ENCODE measurements at places on chromosomes 16 and 17.
A peak's percentile ranks its signal among the peaks of the same experiment; 100 is the strongest.

GRCh38 chr17:3859940-3860339 lies 13.9 kb upstream of the NCBP3 start:
- DNase-seq, result no peak

DNA sequence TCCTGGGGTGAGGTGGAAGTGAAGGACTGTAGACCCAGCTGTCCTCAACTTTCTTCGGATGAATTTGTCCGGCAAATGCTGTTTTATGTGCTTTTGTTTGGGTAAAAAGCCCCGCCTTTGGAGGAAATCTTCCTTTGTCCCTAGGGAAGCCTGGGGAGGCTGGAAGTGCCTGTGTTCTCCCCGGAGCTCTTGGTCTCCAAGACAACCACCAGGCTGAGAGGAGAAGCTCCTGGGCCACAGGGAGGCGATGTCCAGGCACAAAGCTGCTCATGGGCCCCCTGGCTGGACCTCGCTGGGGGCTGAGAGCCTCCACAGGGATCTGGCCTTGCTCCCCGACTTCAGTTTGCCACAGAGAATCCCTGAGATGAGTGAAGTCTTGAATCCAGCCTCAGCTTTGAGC lies 293.1 kb upstream of the N4BP1 start:
- no peak for DNase-seq

- no peak for DNase-seq
Measured at GRCh38 chr17:14690704-14691103, 389.8 kb downstream of the HS3ST3B1 start.

DNA sequence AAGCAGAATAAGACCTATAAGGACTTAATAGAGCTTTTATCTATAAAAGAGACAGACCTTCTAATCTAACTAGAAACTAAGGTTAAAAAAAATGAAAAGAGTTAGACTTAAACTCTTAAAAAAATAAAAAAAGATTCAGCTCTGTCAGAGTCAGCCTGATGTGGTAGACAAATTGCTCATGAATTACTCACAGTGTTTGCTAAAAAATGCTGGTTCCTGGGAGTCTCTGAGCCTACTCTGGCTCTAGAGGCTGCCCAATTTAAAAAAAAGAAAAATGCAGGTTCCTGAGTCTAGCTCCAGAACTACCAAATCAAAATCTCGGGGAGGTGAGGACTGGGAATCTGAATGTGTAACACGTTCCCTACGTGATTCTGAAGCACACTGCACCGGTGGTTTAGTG lies 18.1 kb downstream of the SOST start:
- no peak for DNase-seq

- peak; percentile 62 for DNase-seq
Measured at GRCh38 chr17:37553401-37553966, 55.7 kb downstream of the SYNRG start.

DNA sequence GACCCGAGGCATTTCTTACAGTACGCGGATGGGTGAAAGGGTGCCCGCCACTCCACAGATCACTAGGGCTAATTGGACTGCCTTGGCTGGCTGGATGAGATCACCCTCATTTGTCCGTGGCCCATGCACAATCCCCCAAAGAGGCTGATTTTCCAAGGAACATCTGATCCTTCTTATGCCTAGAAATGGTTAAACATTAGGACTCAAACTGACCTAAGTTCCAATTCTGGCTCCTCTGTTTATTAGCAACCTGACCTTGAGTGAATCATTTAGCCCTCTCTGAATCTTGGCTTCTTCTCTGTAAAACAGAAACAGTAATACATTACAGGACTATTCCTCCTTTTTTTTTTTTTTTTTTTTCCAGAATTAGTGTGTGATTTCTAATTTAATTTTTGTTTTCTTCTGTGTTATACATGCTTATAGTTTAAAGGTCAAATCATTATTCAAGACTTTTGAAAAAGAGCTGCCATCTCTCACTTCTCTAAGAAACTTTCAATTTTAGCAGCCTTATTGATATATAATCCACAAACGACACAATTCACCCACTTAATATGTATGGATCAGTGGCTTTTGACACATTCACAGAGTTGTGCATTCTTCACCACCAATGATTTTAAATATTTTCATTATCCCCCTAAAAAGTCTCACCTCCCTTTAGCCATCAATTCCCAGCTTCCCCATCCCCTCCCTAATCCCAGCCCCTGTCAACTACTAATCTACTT lies 45.4 kb upstream of the TMEM132E start:
- no peak for DNase-seq

GRCh38 chr16:87410530-87410929 lies 18.4 kb downstream of the MAP1LC3B start:
- no peak for DNase-seq

- DNase-seq, result no peak
Measured at GRCh38 chr17:77291591-77292386, 151.0 kb downstream of the SEC14L1 start.

GRCh38 chr16:49441366-49441780 lies 67.8 kb downstream of the C16orf78 start:
- DNase-seq, result no peak

DNA sequence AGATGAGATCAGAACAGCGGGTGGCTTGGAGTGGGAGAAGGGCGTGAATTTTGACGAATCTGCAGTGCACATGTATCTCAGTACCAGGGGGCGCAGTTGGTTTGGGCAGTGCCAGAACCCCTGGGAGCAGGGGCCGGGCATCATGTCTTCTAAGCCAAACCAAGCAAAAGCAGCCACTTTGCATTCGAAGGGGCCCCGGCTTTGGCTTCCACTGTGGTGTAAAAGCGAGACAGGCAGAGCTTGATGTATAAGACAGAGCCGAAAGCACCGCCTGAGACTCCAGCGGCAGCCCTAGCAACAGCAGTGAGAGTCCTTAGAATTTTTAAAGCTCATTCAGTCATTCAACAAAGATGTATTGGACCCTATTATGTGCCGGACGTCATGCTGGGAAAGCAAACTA lies 3.8 kb upstream of the XYLT1 start:
- DNase-seq, result no peak

DNA sequence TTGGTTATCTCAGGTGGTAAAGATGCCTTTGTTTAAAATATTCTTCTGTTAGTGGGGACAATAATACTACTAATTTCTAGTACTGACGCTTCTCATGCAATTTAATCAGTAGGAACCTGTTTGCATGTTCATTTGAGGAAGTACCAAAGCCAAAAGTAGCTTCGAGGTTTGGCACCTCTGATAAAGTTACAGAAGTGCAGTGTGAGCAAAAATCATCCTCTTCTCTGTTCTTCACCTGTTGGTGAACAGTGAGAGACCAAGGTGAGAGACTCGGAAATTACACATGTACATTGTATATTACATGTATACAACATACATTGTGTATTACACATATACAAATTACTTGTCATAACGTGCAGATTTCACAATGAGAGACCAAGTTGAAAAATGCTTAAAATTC lies 404.6 kb downstream of the MAF start:
- no peak for DNase-seq

DNA sequence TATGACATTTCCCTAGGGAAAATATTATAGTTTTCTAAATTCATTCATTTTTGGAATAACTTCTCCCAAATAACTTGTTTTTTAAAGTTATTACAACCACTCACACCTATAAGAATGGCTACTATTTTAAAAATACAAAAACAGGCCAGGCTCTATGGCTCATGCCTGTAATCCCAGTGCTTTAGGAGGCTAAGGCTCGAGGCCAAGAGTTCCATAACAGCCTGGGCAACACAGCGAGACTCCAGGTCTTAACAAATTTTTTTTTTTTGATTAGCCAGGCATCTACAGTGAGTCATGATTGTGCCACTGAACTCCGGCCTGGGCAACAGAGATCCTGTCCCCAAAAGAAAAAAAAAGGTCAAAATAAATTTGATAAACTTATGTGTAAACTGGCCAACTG lies 43.6 kb upstream of the YPEL2 start:
- DNase-seq, result no peak

- no peak for DNase-seq
Measured at GRCh38 chr17:58088624-58089023, 5.4 kb downstream of the DYNLL2 start.
